ENCODE measurements at places on chromosomes 2 and 18.

- DNase-seq = no peak
These were observed 8.1 kb downstream of the MBP start for GRCh38 chr18:77124452-77124922.

- DNase-seq = peak; percentile 68
These were observed 54.5 kb downstream of the SIGLEC15 start for GRCh38 chr18:45879681-45880655.

- no peak for DNase-seq
These were observed 183.9 kb upstream of the LINC00305 start for GRCh38 chr18:64332835-64333234.

GRCh38 chr2:71933467-71934319, 214.0 kb downstream of the CYP26B1 start:
- DNase-seq = peak; percentile 50

DNA sequence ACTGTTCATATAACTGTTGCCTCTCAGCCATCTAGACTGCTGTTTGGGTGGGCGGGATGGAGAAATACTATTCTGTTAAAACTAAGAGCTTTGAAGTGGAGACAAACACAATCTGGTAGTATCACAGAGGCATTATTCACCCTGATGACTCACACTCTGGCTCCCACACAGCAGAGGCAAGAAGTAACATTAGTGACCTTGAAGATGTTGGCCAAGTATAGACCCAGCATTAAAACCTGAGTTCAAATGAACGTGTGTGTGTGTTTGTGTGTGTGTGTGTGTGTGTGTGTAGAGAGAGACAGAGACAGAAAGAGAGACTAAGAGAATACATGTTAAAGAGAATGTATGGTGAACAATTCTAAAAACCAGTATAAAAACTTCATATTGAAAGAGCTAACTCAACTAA, 22.5 kb upstream of the ACVR1 start:
- no peak for DNase-seq

DNA sequence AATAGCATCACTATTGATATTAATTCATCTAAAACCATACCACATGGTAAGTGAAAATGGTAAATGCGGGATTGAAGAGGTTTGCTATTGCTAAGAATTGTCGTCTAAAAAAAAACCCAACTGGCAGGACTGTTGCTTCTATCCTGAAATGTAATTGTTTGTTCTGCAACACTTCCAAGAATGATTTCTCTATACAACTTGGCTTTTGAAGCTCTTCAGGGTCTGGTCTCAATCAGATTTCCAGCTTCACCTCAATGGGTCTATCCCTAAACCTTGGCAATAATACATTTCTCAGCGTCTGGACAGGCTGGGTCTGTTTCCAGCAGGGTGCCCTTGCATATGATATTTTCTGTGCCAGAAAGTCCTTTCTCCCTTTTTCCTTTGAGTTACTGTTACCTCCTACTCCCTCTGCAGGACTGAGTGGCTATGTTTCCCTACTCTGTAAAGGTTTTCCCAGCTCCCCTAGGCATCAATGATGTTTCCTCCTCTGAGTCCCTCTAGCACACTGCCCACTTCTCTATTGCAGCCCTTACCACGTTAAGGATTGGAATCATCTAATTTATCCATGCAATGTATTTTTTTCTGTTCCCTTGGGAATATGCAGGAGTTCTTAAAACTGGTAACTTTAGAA, 118.2 kb upstream of the REV1 start:
- no peak for DNase-seq

DNA sequence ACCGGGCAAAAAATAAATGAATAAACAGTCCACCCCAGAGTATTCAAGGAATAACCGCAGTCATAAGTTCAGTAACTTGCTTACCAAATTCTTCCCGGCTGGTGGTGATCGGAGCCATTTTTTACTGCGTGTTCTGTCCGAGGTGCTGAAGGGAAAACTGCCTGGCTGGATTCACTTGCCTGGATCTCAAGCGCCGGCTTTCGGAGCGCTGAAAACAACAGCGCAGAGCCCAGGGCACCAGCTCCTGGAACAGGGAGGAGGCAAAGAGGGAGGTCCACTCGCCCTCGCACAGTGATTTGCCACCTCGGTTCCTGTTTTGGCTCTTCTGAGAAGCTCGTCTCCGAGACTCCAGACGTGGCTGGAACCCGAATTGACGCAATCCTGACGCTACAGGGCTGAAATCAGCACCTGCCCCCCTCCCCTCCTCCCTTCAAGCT, at the start of gene SYT4:
SYT4 (minus strand) TSS at position 327 of the 437 bp plus-strand sequence; CDS start at position 118, 209 bp downstream.
- peak; percentile 63 for DNase-seq

DNA sequence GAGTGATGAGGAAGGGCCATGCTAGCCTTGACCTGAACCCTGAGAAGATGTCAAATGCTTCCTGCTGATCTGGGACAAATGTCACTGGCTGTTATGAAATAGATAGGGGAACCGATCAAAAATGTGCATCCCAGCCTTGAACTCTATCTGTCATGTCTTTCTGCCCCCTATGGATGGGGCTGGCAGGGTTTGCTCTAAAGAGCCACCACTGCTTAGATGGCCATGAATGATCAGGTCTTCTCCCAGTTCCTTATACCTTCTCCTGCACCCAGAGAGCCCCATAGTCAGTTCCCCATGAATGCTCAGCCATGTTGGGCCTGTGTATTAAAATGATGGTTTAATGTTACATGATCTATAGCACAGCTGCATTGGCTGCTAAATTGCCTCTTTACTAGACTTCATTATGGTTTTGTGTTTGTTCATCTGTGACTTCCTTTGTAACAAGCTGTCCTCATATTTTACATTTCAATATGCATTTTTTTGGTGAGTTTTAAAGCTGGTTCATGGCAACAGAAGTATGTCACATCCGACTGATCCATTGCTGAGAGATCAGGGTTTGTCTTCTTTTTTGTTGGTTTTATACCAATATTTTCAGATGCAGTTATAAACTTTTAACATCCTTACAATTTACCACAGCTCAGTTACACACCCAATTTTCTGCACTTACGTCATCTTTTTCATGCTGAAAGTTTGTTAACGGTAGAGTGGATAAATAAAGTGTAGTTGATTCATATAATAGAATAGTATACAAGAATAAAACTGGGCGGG, 56.3 kb upstream of the SMAD2 start:
- no peak for DNase-seq

- DNase-seq = no peak
These were observed 113.4 kb downstream of the GBX2 start for GRCh38 chr2:236054621-236055305.

DNA sequence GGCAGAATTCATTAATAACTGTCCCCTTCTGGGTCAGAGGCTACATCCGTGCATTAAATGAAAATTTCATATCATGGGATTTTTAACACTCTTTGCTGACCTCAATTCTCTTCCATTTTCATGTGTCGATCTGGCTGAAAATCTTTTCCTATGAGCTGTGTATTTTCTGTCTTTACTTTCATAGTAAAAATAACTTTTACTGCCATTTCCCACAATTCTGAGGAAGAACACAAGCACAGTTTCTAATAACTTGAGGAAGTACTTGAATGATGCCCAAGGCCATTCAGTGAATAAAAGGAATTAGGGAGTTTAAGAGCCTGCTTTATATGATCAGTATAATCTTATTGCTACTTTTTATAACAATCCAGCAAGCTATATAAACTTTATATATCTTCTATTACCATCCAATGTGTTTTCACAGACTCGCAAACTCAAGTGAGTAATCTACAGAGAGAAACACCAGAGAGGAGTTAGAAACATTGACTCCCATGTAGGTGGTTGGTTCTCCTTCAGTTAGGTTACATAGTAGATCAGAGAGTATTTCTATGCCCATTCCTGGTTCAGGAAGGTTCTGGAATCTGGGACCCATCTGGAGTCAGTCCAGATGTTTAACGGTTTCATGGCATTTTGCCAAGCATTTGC, 340.0 kb downstream of the FBXO15 start:
- no peak for DNase-seq

DNA sequence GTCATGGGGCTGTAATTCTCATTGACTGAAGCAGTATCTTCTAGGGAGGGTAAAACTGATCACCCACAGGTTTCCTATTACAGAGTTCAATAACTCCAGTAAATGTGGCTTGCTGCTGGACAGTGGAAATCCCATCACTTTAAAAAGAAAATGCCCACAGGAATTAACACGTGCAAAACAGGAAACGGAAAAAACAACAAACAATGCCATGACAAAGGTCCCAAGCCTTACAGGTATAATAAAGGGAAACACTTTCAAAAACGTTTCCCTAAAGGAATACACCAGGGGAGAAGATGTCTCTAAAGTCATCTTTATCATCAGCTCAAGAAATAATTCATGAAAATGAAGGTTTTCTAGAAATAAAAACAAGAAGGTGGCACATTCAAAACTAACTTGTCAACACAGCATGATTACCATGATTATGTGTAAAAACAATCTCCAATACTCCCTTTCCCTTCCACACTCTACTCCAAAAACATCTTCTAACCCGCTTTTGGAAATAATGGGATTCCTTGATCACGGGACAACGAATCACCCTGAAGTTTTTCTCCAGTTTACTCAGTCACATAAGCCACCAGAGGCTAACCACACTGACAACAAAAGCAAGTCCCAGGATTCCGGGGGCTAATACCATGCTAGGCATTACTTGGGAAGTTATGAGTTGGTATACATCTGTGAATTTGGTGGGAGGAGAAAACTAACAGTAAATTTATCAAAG, 167.9 kb downstream of the TCF4 start:
- DNase-seq = no peak

DNA sequence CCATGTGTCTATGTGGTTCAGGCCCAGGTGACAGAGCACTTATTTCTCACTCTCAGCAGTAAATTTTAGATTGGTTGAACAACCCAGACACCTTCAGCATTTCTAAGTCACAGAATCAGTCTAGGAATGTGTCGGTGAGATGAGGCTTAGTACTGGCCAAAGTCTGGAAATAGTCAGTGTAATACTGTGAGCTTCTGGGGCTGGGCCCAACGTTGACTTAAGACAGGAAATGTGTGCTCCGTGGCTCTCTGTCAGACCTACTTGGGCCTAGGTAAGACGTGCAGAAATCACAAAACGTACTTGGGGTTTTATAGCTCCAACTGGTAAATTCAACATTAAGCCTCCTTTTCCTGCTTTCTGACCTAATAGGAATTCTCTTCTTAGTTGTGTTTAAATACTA, 160.3 kb upstream of the COL3A1 start:
- DNase-seq = no peak

GRCh38 chr2:41791523-41791922, 256.3 kb upstream of the PKDCC start:
- peak; percentile 41 for DNase-seq

DNA sequence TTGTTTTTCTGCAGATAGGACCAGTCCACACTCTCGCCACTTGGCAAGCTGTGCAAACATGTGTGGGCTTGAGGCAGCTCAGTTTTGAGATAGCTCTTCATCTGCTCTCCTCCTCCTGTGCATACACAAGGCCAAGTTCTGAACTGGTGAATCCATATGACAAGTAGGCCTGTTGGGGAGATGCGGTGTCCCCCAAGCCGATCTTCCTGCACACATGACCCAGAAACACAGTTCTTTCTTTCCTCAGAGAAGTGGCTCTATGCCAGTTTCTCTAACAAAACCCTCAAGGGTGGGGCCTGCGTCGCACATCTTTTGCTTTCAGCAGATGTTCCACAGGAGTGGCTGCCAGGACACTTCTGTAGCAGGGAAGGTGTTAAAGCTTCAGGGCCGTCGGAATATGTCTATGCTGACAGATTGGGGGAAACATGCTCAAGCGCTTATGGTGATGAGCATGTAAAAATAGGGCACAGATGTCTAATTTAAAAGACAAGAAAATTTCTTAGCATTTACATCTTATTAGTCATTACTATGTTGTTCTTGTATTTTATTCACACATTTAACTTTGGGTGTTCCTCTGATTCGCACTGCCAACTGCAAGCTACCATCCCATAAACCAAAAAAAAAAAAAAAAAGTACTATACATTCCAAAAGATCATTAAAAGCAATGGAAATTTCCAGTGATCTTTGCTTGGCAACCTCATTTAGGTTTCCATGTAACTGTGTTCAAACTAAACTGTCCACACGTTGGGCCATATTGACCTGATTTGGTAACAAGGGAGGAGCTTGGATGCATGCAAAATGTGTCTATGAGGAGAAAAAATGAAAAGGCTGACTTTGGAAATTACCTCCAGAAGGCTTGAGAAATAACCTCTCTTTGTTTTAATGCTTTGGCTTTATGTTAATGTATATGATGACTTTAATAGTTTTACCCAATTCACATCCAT, 1055.5 kb upstream of the KLHL29 start:
- no peak for DNase-seq

DNA sequence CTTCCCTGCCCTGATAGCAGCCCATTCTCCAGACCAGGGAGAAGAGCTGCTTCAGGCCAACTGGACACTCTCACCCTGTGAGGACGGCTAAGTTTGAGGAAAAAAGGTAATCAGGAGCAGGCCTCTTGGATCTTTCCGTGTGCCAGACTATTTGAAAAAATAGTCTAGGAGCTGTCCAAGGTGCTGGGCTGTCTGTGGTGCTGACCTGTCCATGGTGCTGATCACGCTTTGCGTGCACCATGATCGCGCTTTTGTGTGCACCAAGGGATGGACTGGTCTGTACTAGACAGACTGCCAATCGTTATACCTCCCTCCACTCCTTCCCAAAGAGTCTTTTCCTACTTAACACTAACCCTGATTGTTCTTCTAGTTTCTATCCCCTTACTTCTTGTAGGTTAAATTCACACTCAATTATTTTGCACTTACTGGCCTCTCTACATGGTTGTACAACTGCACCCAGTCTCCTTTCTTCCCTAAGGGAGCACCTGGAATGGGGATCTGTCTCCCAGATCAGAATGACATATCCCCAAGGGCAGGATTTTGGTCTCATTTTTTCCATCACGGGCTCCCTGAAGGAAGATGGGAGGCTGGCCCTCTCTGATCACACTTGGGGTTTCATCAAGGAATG, 295.4 kb downstream of the CELF4 start:
- DNase-seq = peak; percentile 26

- DNase-seq = no peak
These were observed 393.0 kb downstream of the CDH19 start for GRCh38 chr18:66210875-66211274.

- DNase-seq = peak; percentile 59
These were observed 47.3 kb downstream of the RFTN2 start for GRCh38 chr2:197628043-197628500.

GRCh38 chr18:25244170-25244569, 107.8 kb downstream of the ZNF521 start:
- DNase-seq = no peak

GRCh38 chr2:55061523-55062344, 11.5 kb upstream of the RTN4 start:
- DNase-seq = no peak

GRCh38 chr2:183729380-183729779, 605.1 kb downstream of the NUP35 start:
- DNase-seq = no peak

DNA sequence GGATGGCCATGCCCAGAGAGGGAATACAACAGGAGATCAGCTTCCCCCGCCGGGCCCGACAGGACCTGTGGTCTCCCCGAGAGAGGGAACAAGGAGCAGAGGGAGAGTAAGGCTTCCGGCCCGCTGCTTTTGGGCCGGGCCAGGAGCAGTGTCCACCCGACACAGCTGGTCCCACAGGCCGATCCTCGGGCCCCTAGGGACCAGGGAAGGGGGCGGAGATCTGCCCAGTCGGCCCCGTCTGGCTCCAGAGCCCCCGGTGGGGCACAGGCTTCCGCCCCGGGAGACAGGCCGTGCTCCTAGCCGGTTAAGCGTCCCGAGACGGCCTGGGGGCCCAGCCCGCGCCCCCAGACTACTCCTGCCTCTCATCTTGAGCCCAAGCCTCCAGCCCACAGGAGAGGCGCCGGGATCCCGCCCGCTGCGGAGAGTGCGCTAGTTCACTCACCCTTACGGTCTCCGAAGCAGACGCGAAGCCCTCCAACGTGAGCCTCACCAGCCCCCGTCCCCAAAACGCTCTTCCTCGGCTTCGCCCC, at the start of gene MCFD2:
MCFD2 (minus strand) TSS at position 526 of the 530 bp plus-strand sequence. CDS start 6,635 bp downstream, outside the sequence.
- DNase-seq = peak; percentile 70
